CD14-positive monocyte (primary cell): ENCODE measurements at places on chromosomes 12 and 14. TPM values are rescaled to one million over a fixed set of nuclear protein-coding genes. Genes with fewer than 3 reads are reported as not detected.

DNA sequence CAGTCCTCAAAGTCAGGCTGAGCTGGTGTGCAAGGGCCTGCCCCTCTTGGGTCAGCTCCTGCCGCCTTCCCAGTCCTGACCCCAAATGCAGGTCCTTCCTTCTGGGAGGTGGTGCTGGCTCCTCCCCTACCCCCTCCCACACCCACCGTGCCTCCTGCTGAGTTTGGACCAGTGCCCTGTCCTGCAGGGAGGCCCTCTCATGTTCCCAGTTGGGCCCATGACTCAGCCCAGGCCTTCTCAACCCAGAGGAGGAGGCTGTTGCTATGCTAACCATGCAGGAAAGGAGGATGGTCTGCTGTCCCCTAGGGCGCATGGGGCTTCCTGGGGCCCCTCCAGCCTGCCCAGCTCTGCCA lies 4.4 kb downstream of the ZBTB42 start:
- peaks cover 13% of the 10 kb centered on the region for H3K4me1 ChIP-seq
- no peaks in the 10 kb centered on the region for H3K36me3 ChIP-seq
- DNase-seq = no peak

DNA sequence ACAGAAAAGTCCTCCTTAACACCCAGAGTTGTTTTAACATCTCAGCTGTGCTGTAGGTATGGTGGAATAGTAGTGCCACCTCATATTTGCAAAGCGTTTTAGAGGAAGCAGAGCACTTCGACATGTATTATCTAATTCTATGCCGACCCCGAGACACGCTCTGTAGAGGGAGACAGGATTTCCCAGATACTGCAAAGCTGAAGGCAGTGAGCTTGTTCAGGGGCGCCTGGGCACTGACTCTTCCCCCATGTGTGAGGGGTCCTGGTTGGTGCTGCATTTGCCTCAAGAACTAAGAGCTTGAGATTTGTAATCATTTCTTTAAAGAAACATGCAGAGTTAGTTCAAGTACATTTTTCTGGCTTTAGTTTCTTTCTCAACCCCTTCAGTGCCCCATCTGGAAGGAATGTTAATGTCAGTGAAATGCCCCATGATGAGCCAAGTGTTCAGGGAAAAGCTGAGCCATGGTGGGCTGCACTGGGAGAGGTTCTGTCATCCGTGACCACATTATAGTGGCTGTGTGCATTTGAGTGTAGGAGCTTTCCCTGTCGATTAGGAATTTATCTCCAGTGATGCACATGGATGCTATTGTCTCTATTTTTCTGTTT lies 66.3 kb downstream of the MBIP start:
- no peak for DNase-seq
- H3K4me1 ChIP-seq = peaks cover 12% of the 10 kb centered on the region
- H3K27ac ChIP-seq = no peak overlapping the region
- H3K4me3 ChIP-seq = no peak overlapping the region
- H3K36me3 ChIP-seq = no peaks in the 10 kb centered on the region
- H3K27me3 ChIP-seq = no peaks in the 10 kb centered on the region

GRCh38 chr14:99075771-99076375 lies 196.1 kb downstream of the BCL11B start:
- H3K36me3 ChIP-seq = no peaks in the 10 kb centered on the region
- peak; percentile 44 for DNase-seq
- H3K4me3 ChIP-seq = peak overlapping the region; percentile 71
- peak overlapping the region; percentile 72 for H3K27ac ChIP-seq
- peaks cover 51% of the 10 kb centered on the region for H3K4me1 ChIP-seq

- H3K27ac ChIP-seq = peak overlapping the region; percentile 79
- H3K4me1 ChIP-seq = peaks cover 48% of the 10 kb centered on the region
- no peak overlapping the region for H3K4me3 ChIP-seq
- peak; percentile 47 for DNase-seq
- H3K27me3 ChIP-seq = no peaks in the 10 kb centered on the region
- H3K36me3 ChIP-seq = no peaks in the 10 kb centered on the region
Measured at GRCh38 chr14:68362846-68363245, 430.0 kb downstream of the ZFP36L1 start.

DNA sequence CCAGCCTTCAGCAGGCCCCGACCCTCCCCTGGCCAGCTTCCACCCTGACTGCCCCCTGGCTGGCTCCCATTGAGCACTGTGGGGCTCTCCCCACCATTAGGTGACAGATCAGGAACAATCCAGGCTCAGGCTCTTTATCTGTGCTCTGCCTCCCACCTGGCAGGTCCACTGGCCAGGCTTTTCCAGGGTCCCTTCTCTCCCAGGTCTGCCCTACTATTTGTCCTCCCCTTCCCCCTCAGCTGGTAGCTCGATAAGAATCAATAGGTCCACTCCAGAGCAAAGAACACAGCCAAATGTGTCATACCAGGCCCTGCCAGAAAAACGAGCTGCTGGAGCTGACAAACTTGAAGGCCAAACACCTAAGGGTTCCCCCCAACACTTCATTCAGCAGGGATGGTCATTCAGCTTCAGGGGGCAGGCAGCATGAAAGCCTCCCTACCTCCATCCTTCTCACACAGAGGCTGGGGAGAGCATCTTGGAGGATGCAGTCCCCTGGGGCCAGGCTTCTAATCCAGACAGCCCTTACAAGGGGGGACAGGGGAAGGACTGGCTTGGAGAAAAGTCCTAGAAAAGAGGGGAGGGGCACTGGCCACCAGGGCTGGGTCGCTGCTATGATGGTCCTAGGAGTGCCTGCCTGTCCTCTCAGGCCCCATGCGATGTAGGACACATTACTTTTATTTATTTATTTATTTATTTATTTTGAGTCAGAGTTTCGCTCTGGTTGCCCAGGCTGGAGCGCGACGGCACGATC lies 1.9 kb upstream of the KRT18 start:
- H3K4me3 ChIP-seq = no peak overlapping the region
- peaks cover 25% of the 10 kb centered on the region for H3K27me3 ChIP-seq
- no peak overlapping the region for H3K27ac ChIP-seq
- peaks cover 8% of the 10 kb centered on the region for H3K4me1 ChIP-seq
- no peaks in the 10 kb centered on the region for H3K36me3 ChIP-seq

DNA sequence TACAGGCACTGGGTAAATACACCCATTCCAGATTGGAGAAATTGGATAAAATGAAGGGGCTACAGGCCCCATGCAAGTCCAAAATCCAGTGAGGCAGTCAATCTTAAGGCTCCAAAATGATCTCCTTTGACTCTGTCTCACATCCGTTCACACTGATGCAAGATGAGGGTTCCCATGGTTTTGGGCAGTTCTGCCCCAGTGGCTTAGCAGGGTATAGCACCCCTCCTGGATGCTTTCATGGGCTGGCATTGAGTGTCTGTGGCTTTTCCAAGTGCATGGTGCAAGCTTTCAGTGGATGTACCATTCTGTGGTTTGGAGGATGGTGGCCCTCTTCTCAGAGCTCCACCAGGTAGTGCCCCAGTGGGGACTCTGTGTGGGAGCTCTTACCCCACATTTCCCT lies 427.2 kb downstream of the TRHDE start:
- no peaks in the 10 kb centered on the region for H3K36me3 ChIP-seq
- H3K27me3 ChIP-seq = no peaks in the 10 kb centered on the region
- H3K4me1 ChIP-seq = no peaks in the 10 kb centered on the region
- H3K4me3 ChIP-seq = no peak overlapping the region

- DNase-seq = no peak
- H3K27ac ChIP-seq = no peak overlapping the region
- no peak overlapping the region for H3K4me3 ChIP-seq
- H3K27me3 ChIP-seq = no peaks in the 10 kb centered on the region
- peaks cover 16% of the 10 kb centered on the region for H3K4me1 ChIP-seq
- no peaks in the 10 kb centered on the region for H3K36me3 ChIP-seq
Measured at GRCh38 chr12:89373763-89374572, 21.7 kb upstream of the DUSP6 start.

DNA sequence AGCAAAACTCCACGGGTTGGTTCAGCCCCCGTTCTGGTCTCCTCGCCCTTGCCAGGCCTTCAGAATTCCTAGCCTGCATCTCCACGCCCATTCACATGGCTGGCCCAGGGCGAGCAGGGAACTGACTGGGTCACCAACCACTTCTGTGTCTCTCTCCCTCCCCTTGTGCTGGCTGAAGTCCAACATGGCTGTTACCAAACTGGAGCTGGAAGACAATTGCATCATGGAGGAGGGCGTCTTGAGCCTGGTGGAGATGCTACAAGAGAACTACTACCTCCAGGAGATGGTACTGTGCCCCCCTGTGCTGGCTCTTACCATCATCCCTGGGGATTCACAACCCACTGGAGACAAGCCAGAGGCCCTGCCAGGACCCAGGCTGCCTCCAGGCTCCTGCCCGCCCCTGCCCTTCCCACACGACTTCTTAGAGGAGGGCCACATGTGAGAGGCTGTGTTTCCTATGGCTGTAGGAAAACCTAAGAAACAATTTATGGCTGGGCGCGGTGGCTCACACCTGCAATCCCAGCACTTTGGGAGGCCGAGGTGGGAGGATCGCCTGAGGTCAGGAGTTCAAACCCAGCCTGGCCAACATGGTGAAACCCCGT lies 9.9 kb downstream of the LRRC74A start:
- H3K27ac ChIP-seq = no peak overlapping the region
- DNase-seq = no peak
- H3K27me3 ChIP-seq = no peaks in the 10 kb centered on the region
- H3K4me3 ChIP-seq = no peak overlapping the region
- H3K36me3 ChIP-seq = no peaks in the 10 kb centered on the region

- H3K4me3 ChIP-seq = no peak overlapping the region
- no peaks in the 10 kb centered on the region for H3K4me1 ChIP-seq
- H3K27me3 ChIP-seq = no peaks in the 10 kb centered on the region
Measured at GRCh38 chr14:103828315-103828967, 18.9 kb downstream of the PPP1R13B start.

- no peaks in the 10 kb centered on the region for H3K27me3 ChIP-seq
- H3K4me3 ChIP-seq = no peak overlapping the region
- no peaks in the 10 kb centered on the region for H3K36me3 ChIP-seq
- no peak for DNase-seq
- no peak overlapping the region for H3K27ac ChIP-seq
Measured at GRCh38 chr12:96404696-96405095, 4.5 kb upstream of the CDK17 start.

- no peaks in the 10 kb centered on the region for H3K27me3 ChIP-seq
- no peak for DNase-seq
- H3K36me3 ChIP-seq = peaks cover 10% of the 10 kb centered on the region
- no peak overlapping the region for H3K4me3 ChIP-seq
- H3K4me1 ChIP-seq = peaks cover 18% of the 10 kb centered on the region
Measured at GRCh38 chr12:45732936-45733335, 3.4 kb downstream of the ARID2 start.

GRCh38 chr14:77559381-77559780 lies 57.1 kb downstream of the SPTLC2 start:
- H3K27me3 ChIP-seq = no peaks in the 10 kb centered on the region
- no peak for DNase-seq
- H3K36me3 ChIP-seq = peaks cover 87% of the 10 kb centered on the region
- no peak overlapping the region for H3K4me3 ChIP-seq

The HNF1A gene
- polyA plus RNA-seq = not detected

The KCNA5 gene
- not detected for polyA plus RNA-seq

The ZDHHC22 gene
- not detected in 2 replicates for polyA plus RNA-seq

The RASSF8 gene
- polyA plus RNA-seq = 0.08 TPM in 1 of 2 replicates, not detected in the other

The ADGRD1 gene
- polyA plus RNA-seq = 4.7 TPM

The RTN1 gene
- 75.1 TPM for polyA plus RNA-seq

The NTS gene
- not detected in 2 replicates for polyA plus RNA-seq
